Brain pericyte (primary cell): ENCODE measurements at places on chromosomes 1 and 21.

DNA sequence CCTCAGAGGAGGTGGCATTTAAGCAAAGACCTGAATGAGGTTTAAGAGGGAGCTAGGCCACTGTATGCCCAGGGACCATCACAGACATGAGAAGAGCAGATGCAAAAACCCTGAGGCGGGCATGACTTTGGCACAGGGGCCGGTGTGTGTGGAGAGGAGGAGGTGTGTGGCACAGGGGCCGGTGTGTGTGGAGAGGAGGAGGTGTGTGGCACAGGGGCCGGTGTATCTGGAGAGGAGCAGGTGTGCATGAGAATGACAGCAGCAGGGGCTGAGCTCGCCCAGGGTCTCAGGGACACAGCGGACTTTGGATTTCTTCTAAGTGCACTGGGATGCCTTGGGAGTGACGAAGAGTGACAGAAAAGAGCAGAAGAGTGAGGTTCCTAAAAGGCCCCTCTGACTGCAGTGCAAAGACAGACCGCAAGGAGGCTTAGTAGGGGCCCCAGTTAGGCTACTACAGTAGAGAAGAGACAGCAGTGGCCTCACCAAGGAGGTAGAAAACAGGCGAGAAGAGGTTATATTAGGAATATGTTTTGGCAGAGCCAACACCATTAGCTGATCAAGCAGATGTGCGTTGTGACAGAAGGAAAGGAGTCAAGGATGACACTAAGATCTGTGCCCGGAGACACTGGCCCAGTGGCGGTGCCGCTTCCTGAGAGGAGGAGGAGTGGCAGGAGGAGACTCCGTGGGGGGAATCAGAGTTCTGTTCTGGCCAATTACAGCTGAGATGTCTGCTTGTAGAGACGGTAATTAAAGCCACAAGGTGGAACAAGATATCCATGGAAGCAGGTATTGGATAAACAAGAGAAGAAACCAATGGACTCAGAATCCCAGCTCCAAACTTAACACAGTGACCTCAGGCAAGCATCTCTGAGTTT is 18.4 kb downstream of the ZBTB17 start:
- no peak for DNase-seq

DNA sequence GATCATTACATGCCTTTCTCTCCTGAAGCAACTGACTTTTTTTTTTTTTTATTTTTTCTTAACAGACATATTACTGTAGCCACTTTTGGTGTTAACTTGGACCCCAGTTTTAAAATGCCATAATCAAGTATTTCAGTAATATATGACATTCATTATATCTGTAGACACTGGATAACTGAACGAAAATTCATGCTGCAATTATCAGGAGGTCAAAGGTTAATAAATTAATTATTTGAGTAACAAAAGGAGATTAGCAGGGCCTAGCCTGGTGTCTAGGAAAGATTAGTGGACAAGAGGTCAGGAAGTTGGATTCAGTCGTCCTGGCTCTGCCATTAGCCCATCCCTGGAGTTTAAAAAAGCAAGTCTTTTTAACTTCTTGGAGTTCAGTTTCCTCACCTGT is 168.1 kb downstream of the TGFBR3 start:
- no peak for DNase-seq

DNA sequence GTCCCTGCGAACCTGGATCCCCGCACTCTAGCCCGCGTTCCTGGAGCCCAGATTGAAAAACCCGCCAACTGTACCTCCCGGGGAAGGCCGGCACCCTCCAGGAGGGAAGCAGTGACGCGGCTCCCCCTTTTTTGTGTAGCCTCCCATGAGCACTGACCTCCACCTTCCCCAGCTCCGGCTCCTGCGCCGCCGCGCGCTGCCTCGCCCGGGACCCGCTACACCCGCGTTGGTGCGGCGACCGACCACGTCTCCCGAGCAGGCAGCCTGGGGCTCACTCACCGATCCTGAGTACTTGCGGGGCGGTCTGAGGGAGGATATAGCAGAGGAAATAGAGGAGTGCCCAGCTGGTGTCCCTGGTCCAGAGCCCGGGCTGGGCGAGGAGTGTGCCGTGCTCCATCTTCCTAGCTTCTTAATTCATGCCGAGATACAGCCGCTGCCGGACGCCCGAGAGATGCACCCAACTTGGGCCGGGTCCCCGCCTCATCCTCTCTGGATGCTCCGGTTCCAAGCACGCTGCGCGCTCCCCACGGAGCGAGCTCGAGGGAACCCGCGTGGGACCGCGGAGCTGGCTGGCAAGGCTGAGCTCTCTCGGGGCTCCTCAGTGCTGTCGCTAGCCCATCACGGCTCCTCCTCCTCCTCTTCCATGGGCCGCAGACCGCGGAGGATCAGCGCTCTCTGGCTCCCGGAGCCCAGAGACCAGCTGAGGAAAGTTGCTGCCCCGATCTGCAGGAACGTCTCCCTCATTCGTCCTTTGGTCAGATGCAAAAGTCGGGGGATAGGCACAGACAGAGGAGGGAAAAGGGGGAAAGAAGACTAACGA is 482 bp downstream of the GRIK1 start:
- no peak for DNase-seq

GRCh38 chr1:184051138-184051484 is 419 bp upstream of the TSEN15 start:
- no peak for DNase-seq

DNA sequence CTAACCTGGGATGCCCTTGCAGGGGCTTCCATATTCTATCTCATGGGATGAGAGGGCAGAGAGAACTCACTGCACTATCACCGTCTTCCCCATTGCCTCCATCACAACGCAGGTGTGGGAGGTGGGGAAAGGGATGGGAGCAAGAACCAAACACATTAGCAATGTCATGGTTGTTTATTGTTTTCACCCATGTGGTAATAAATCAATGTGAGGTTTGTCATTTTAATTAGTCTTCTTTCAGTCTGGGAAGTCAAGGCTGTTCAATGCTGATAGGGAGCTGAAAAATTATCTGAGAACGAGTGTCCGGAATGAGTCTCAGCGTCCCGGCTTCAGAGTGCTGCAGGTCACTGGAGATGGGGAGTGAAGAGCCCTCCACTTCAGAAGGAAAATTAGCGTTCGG is 268.5 kb downstream of the DUSP10 start:
- DNase-seq: no peak

- no peak for DNase-seq
Observed at GRCh38 chr1:241579434-241579833, 47.3 kb downstream of the KMO start.

DNA sequence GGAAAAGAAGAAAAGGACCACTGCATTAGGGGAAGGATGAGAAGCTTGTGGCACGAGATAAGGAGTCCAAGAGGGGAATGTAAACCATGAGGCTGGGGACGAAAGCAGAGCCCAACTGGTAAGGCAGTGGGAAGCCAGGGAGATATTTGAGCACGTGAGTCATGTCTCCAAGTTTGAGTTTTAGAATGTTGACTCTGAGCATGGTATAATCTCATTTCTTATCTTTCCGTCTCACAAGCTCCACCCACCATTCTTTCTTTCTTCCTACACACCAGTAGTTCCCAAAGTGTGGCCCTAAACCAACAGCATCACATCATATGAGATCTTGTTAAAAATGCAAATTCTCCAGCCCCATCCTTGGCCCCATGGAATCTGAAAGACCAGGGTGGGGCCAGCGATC is 145.3 kb downstream of the PLPP3 start:
- DNase-seq: no peak

DNA sequence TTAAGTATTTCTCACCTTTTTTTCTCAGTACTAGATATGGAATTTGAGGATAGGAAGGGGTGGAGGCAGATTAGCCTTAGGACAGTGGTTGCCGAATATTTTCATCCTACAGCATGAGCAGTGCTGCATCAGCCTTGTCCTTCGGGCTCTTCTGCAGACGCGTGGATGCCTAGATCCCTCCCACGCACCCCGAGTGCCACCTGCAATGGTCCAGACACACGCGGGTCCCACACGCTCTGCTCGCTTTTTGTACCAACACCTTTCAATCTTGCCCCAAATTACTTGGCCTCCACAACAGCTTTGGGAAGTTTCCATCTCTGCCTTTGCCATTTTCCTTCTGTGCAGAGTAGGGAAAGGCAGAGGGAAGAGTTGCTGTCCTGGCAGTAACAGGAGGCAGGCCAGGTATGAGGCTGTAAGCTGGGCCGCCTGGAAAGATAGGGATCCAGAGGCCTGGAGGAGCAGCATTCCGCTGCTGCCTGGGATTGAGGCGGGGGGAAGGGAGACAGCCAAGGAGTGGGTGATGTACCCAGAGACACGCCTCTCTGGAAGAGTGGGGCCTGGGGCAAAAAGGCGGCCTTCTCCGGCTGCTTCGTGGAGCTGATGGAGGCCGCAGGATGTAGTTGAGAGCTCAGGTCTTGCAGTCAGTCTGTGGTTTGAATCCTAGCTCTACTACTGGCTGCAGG is 467.7 kb downstream of the KIF26B start:
- no peak for DNase-seq

DNA sequence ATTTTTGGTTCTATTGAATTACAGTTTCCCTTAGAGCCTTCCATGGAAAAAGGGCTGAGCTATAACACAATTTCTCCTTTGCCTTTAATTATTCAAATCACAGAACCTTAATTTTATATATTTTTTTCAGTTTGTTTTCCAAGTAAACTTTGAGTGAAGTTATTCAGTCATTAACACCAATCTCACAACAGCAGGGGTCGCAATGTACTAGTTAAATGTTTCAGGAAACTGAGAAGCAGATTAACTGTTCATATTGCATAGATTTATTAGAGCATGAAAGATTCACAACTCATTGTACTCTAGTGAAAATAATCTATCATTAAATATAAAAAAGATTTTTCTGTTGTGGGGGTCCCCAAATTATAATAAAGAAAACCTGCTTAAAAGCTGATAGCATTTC is 64.1 kb downstream of the KIFAP3 start:
- no peak for DNase-seq

- DNase-seq: no peak
Observed at GRCh38 chr1:6420454-6421042, 829 bp upstream of the HES2 start.

DNA sequence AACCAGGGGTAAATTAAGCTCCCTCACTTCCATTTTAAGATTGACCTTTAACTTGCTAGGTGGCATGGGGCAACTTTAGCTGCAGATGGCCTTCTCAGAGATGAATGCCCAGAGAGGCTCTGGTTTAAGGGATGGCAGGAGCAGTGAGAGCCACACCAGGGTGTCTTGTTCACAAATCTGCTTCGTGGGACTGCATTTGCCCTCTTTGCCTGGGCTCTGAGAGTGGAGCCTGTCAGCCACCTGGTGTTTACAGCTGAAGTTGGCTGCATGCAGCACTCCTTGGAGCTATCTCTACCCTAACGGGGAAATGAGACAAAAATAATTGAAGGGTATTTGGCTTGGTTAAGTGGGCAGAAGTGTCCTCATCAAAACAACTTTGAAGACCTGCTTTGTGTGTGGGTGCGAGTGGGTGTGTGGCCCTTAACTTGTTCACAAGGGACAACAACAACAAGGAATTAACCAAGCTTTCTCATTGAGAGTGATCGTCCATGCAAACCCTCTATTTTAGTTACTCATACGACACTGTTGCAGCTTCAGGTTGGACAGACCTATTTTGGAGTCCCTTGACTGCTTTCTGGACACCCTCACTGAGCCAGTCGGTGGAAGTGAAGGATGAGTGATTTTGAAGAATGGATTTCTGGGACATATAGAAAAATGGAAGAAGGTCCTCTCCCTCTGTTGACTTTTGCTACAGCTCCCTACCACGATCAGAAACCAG is 29.8 kb downstream of the PGM1 start:
- no peak for DNase-seq

- DNase-seq: no peak
Observed at GRCh38 chr1:41776891-41777441, 141.8 kb downstream of the HIVEP3 start.

DNA sequence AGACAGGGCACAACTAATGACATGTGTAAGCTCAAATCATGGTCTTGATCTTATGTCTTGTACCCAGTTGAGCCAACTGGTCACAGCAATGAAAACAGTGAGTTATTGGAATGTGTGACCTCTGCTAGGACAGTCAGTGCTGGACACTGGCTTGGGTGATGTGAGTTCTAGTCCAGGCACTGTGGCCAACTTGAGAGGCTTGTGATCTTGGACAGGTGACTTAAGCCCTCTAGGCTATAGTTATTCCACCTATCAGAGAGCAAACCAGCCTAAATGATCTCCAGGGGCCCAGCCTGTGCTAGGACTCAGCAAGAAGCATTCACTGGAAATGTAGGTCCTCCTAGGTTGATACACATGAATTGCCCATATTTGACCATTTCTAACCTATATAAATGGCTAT is 1.1 kb downstream of the KCNE2 start:
- DNase-seq: no peak

DNA sequence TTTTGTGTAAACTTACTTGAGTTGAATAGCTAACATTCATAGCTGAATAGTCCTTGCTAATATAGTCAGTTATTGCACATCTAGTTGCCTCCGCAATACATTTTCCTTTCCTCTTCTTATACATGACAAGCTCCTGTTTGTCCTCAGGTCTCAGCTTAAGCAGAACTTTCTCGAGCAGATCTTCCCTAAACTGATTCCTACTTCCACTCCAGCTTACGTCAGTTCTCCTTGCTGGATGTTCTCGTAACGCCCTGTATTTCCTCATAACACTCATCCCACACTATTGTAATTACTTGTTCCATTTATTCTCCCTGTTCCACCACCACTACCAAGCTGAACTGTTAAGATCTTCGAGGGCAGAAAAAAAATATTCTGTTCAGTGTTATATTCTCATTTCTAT is 15.1 kb upstream of the OMA1 start:
- DNase-seq: no peak

DNA sequence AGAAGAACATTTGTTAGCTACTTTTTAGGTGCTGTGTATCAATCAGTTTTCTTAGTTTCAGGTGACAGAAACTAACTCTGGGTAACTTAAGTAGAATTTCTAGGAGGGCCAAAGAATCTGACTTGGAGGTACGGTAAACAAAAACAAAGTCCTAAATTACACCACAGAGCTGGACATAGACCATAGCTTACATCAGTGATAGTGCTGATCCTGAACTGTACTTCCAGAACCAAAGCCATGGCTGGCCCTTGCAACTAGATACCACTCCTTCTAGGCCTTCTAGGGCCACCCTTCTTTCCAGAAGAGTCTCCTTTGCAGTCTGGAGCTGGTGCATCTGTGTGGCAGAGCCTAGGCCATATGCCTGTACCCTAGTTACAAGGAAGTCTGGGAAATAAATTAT is 94.5 kb downstream of the OLFML2B start:
- no peak for DNase-seq

DNA sequence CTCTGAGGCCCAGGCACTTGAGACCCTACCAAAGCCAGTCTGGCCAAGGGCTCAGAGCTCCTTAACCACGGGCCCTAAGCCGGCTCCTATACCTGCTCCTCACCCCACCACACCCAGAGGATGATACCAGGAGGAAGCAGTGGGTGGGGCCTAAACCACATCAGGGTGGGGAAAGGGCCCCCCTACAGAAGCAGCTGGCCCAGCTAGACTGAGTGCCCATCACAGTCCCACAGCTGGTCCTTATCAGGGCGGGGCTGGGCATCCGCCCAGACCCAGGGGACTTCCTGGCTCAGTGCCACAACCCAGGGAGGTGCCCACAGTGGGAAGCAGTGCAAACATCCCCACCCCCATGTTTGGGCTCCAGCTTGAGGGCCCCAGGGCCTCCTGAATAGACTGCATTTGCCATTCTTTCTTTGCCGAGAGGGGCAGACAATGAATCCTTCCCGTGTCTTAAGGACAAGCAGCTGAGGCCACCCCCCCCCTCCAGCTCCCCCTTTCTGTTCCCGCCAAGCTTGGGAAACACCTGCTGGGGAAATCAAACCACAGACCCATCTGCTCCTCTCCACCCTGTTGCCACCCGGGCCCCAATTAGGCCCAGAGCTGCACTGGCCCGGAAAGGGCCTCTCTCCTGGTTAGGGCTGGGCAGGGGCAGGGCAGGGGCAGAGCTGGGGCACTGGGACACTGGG is 6.2 kb downstream of the E2F2 start:
- DNase-seq: no peak

GRCh38 chr1:2472561-2473177 is 3.4 kb upstream of the PLCH2 start:
- no peak for DNase-seq
